Retina (tissue), 1 donor: ENCODE measurements at places on chromosomes 3 and 15.

DNA sequence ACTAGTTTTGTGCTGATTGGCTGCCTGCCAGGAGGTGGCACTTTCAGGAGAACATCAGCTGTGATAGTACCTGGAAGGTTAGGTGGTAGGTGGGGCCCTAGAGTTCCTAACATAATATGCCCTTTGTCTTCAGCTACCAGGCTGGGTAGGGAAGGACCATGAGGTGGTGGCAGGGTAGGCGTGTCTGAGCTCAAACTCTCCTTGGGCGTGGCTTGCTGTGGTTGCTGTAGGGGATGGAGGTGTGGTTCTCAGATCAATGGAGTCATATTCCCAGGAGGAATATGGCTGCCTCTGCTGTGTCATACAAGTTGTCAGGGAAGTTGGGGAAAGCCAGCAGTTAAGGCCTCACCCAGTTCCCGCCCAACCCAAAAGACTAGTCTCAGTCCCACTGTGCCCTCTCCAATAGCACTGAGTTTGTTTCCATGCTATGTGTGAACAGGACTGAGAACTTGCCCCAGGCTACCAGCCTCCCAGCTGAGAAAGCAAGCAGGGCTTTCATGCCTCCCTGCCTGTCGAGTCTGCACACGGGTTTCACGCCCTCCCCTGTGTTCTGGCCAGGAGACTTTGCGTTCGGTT lies 107.7 kb downstream of the CHCHD4 start:
- no peak for DNase-seq

DNA sequence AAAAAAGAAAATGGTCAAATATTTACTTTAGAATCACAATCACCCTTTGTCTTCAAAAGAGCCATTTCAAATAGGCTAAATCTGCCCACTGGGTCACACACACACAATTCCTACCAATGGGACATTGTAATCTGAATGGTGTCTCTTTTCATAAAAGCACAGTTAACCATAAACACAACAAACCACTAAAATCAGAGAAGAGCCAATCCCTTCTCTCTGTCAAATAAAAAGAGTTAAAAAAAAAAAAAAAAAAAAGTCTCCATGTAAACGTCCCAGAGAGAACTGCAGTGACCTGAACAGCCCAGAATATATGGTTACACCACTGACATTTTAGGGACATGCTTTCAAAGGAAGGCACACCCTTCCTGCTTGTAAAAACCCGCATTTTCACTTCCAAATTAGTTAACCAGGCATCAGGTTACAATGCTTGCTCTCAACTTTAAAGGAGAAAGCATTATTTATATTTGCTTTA lies 63.7 kb downstream of the PRICKLE2 start:
- no peak for DNase-seq

DNA sequence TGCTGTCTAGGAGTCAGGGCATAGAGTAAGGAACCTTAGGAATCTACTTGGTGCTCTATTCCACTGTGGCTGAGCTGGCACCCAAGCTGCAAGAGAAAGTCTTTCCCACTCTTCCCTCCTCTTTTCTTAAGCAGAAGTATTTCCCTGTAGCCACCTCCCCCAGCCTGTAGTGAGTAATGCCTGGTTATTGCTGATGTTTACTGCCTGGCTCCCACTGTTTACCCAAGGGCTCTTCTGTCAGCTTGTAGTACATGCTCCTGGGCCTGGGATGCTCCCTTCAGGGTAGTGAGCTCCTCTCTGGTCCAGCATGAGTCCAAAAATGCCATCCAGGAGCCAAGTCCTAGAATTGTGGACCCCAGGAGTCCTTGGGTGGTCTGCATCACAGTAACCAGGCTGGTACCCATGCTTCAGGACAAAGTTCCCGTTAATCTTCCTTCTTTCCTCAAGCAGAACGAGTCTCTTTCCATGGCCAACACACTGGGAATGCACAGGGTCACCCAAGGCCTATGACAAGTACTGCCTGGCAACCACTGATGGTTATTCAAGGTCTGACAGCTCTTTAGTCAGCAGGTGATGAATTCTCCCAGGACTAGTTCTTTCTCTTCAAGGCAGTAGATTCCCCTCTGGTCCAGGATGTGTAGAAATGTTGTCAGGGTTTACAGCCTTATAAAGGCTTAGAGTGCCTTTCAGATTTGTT lies 17.6 kb downstream of the GALK2 start:
- DNase-seq: no peak

DNA sequence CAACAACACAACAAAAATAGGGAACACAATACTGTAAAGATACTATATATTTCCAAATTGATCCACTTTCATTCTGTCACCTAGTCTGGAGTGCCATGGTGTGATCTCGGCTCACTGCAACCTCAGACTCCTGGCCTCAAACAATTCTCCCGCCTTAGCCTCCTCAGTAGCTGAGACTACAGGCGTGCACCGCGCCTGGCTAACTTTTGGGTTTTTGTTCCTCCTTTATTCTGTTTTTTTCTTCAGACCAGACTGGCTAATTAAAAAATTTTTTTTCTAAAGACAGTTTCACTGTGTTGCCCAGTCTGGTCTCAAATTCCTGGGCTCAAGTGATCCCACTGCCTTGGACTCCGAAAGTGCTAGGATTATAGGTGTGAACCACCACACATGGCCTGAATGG lies 5.3 kb downstream of the BCL2L10 start:
- no peak for DNase-seq

DNA sequence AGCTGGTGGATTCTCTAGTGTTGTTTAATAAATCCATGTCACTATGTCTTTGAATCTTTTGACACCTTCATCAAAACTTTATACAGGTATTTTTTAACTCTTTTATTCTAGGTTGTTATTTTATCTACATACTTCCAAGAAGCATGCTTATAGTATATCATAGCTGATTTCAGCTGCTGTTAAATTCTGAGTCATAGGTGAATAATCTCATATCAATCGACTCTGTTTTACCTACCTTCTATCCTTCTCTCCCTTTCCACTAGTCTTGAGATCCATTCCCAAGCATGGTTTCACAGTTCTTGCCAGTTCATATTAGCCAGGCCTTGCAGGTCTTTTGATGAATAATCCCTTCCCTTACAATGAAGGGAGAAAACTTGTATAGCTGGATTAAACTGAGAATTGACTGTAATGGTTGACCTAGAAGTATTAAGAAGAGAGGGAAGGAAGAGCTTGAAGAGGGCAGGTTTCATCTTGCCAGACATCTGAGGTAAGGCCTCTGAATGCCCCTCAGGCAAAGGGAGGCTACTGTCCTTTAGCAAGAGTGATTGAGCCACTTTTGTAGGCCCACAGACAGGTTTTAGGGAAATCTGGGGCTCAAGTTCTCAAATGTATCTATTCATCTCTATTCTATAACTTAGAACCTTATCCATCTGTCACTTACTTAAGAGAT lies 146.4 kb downstream of the EPHA6 start:
- DNase-seq: no peak

DNA sequence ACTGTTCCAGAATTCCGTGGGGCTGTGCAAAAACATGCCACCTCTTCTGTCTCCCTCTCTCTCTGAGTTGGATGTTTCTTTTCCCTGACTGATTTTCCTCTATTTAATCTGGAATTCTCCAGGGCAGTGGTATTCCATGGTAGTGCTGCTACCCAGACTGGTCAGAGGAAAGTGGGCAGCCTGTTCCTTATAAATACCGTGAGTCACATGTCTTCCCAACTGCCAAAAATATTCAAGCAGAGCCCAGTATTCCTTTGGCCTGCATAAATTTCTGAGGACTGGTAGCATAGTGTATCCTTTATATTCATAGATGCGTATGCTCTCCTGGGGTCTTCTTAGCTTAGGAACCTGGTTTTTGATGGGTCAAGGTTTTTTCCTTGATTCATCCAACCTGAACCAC lies 40.9 kb downstream of the CEMIP start:
- DNase-seq: no peak

DNA sequence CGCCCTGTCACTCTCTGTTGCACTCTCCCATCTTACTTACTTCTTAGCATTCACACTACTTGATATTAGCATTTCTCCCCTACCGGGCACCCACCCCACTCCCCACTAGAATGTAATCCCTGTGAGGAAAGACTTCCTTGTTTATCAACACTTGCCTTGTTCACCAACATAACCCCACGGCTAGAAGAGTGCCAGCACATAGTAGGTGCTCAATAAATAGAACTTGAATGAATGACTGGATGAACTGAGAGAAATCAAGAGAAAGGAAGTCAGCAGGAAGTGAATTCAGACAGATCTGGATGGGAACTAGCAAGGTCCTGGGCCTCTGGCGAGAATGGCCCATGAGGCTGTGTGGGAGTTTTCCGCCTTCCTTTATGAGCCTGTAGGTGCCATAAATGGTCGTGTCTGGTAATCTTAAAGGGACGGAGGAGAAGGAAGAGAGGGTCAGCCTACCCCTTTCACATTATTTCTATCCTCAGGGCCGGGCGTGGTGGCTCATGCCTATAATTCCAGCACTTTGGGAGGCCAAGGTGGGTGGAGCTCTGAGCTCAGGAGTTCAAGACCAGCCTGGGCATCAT lies 42.4 kb upstream of the HERC1 start:
- no peak for DNase-seq

DNA sequence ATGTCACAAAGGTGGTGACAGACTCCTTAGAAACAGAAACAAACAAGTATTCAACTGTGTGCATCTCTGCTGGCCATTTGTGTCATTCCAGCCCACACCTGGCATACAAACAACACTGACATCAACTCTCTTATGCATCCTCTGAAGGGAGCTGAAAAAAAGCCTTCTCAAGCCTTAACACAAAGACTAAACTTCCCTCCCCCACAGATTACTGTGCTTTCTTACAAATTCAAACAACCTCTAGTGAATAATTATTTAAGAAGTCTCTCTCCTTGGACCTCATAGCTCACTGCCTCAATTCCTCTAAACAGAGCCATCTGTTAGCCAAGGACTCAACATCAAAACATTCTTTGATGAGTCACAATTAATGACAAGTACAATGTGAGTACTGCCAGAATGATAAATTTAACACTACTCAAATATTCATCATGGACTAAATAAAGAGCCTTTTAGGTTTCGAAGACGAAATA lies 132.1 kb downstream of the WDR76 start:
- DNase-seq: no peak

GRCh38 chr15:90020021-90020735 lies 19.1 kb downstream of the ZNF710 start:
- DNase-seq: no peak

- no peak for DNase-seq
Measured at GRCh38 chr15:44616974-44617373, 46.5 kb downstream of the SPG11 start.

GRCh38 chr15:99169769-99170311 lies 65.0 kb downstream of the SYNM start:
- no peak for DNase-seq

DNA sequence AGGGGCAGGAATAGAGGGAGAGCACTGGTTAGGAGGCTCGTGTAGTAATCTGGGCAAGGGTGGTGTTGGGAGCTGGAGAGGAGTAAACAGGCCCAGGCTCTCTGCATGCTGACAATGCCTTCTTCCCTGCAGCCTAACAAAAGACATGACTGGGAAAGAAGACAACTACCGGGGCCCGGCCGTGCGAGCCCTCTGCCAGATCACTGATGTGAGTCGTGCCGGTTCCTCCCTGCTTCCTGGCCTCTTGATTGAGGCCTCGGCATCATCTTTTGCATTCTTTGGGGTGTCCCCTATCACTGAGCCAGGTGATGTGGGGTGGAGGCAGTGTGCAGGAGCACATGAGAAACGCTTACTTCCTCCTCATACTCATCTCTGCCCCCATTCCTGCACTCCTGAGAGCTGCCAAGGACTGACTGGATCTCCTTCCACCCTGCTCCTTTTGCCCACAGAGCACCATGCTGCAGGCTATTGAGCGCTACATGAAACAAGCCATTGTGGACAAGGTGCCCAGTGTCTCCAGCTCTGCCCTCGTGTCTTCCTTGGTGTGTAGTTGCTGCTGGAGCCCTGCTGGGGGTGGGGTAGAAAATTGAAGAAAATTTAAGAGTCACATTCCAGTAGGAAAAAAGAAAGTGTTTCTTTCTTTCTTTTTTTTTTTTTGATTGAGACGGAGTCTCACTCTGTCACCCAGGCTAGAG lies 5.3 kb downstream of the COPG1 start:
- no peak for DNase-seq

DNA sequence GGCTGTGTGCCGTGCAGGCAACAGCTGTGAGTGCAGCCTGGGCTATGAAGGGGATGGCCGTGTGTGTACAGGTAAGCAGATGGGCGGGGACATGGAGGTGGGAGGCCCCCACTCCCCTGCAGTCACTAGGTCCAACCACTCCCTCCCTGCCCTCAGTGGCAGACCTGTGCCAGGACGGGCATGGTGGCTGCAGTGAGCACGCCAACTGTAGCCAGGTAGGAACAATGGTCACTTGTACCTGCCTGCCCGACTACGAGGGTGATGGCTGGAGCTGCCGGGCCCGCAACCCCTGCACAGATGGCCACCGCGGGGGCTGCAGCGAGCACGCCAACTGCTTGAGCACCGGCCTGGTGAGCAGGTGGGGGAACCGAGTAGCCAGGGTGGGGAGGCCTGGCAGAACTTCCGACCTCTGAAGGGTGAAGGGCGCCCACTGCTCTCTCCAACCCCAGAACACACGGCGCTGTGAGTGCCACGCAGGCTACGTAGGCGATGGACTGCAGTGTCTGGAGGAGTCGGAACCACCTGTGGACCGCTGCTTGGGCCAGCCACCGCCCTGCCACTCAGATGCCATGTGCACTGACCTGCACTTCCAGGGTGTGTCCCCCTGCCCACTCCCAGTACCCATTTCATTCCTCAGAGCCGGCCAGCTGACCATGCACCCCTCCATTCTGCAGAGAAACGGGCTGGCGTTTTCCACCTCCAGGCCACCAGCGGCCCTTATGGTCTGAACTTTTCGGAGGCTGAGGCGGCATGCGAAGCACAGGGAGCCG lies 11.6 kb downstream of the NT5DC2 start:
- DNase-seq: no peak

DNA sequence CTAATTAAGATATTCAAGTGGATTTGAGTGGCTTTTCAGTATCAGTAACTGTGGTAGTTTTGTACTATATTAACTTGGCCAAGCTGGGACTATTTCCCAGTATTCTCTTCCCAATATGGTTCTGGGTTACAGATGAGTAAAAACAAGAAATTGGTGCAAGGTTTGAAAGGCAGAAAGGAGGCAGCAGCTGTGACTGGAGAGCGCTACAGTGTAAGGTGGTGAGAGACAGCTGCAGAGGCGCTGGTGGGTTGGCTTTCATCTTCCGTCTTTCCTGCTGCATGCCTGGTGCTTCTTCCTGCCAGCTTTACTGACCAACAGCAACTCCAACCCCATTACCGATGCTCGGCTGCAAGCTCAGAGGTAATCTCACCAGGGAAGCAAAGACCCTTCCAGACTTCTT lies 9.8 kb downstream of the DPH3 start:
- DNase-seq: no peak

GRCh38 chr3:154943981-154944380 lies 136.1 kb upstream of the MME start:
- DNase-seq: no peak

DNA sequence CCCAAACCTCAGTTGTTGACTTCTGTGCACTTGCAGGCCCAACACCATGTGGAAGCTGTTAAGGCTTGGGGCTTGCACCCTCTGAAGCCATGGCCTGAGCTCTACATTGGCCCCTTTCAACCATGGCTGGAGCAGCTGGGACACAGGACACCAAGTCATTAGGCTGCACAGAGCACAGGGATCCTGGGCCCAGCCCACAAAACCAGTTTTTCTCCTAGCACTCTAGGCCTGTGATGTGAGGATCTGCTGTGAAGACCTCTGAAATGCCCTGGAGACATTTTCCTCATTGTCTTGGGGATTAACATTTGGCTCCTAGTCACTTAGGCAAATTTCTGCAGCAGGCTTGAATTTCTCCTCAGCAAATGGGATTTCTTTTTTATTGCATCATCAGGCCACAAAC lies 1255.7 kb downstream of the ZPLD1 start:
- DNase-seq: no peak

- DNase-seq: peak; percentile 79
Measured at GRCh38 chr3:184361932-184362667, 590 bp downstream of the POLR2H start.
